ENCODE measurements at places on chromosomes 5 and 9.

DNA sequence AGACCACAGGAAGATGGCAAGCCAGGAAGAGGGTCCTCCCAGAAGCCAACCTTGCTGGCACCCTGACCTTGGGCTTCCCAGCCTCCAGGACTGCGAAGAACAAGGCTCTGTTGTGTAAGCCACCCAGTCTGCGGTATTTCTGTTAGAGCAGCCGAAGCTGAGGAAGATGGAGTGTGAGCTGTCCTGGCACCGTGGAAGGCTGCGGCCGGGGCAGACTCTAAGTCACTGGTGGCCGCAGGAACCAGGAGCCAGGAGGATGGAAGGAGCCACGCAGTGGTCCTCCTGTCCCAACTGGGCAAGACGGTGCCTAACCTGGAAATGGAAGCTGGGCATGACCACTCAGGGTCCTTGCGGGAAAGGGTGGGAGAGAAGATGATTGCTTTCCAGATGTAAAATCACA is 89.1 kb downstream of the ZNF354C start:
- no peak for DNase-seq

DNA sequence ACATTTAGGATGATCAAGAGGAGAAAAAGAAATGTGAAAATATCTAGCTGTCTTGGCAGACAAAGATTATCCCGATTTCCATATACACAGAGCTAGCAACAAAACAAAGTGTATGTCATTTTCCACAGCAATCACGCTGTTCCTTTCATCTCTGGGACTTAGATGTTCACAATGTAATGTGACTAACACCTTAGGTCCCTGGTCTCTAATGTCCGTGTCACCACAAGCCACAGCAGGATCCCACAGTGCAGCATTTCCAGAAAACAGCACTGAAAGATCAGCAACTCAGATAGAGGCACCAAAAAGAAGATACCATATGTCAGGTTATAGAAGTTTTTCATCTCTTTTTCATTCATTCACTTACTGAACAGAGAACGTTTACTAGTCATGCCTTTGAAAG is 118.0 kb upstream of the TNPO1 start:
- DNase-seq = no peak

DNA sequence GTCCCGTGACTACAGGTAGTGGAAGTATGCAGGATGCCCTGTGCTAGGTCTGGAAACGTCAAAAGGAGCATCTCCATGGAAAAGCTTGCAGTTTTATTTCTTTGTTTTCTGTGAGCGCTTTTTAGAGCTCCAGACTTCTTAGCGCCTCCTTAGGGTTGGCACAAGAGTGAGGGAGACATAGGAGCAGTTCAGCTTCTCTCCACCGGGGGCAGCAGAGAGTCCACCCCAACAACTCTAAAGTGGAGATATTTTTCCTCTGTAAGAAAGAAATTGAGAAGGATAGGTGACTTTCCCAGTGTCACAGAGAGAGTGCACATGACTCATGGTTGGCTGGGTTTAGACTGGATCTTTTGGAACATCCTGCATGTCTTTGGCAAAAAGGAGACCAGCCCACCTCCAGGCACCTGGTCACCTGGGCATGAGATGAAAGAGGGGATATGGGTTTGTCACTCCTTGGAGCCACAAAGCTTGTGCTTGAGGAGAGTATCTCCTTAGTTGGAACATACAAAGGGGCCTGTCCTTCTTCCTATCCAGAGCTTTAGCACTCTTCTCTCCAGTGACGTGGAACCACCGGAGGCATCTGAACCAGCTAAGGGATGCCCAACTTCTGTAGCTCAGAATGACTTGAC is 637.7 kb downstream of the SEMA5A start:
- no peak for DNase-seq

GRCh38 chr9:38622951-38623350 is 2.6 kb upstream of the ANKRD18A start:
- DNase-seq = no peak

DNA sequence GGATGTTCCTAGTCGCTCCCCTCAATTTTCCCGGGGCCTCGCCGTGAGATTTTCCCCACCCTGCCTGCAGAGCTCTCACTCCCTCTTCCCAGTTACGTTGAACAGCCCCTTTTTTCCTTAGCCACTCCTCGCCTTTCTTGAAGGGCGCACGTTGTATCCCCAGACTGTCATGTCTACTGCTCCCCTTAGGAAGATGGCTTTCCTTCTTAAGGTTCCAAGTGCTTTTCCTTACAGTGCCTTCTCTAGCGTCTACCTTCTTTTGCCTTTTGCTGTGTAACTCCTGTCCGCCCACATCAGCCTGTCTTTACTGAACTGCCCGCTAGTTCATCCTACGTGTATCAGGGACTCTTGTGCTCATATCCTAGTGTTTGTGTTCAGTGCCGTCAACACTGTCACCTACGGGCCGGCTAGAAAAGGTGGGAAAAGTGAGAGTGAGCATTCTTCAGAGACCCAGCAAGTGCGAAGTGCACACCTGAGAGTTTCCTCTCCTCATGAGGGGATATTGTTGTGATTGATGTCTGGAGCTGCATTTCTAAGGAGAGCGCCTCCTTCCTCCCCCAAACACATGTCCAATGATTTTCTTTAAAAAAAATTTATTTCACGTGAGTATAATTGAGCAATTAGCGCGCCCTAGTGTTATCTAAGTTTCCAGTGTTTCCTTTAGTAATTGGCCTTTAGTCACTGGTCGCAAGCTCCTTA is 764 bp downstream of the CAMLG start:
- DNase-seq = no peak

- DNase-seq = no peak
Observed at GRCh38 chr9:126693428-126693944, 79.8 kb downstream of the LMX1B start.

Measured in stimulated activated CD4-positive, alpha-beta T cell treated with anti-CD3 and anti-CD28 coated beads, Interleukin-1b, Interleukin-23, amount 100 ng/mL, for 1 hour (primary cell).